Mucosa of gallbladder (tissue), 1 donor: ENCODE measurements at places on chromosomes 3 and 15. TPM values are rescaled to one million over a fixed set of nuclear protein-coding genes. Genes with fewer than 3 reads are reported as not detected.

The SLC2A2 gene
- total RNA-seq: 22.4 TPM

The CLDN11 gene
- total RNA-seq: 36.7 TPM

DNA sequence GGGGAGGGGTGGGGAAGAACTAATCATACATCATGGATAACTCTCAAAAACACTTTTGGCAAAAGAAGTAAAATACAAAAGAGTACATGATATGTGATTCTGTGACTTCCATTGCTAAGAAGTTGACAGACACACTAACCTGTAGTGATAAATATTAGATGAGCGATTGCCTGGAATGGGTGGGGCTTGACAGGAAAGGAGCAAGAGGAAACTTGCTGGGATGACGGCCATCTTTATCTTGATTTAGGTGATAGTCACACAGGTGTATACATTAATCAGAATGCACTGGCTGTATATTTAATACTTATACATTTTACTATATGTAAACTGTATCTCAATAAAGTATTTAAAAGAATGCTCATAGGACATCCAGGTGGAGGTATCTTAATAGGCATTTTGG is 13.1 kb downstream of the PARL start:
- DNase-seq: no peak

The RBP2 gene
- 12.2 TPM for total RNA-seq
